ENCODE measurements at places on chromosomes 7 and 10.

DNA sequence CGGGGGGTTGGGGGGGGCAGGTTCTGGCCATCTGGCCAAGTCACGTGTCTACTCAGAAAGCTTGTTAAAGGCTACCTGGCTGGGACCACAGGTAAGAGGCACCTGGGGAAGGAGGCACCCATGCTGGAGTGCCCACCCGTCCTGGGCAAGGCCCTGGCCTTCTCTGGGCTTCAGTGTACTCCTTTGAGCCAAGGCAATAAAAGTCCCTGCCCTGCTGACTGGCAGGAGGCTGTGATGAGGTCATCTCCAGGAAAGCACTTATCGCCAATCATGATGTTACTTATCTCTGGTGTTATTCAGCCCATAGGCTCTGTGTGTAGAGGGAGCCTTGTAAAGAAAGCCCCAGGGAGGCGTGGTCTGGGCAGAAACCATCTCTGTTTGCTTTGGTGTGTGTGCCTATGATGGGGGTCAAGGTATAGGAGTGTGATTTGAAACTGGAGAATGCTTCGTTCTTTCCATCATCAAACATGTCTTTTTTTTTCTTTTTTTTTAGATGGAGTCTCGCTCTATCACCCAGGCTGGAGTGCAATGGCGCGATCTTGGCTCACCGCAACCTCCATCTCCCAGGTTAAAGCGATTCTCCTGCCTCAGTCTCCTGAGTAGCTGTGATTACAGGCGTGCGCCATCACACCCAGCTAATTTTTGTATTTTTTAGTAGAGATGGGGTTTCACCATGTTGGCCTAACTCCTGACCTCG lies 2.5 kb upstream of the CLDN4 start:
- no peak for DNase-seq

DNA sequence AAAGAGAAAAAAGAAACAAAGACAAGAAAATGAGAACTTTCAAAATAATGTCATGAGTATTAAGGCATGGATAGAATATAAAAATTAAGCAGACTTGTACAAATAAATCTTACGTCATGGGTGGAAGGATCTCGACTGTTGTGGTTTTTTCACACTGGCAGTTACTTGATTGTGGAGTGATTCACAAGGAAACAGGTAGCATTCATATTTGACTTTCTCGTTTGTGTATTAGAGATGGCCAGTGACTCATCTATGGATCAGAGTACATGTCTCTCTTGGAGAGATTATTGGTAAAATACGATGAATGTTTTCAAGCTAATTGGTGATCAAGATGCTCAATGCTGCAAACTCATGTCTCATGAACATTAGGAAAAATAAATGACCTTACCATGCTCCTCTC lies 564.3 kb downstream of the GATA3 start:
- no peak for DNase-seq

- DNase-seq = no peak
Measured at GRCh38 chr10:77077316-77077945, 560.2 kb downstream of the KCNMA1 start.

DNA sequence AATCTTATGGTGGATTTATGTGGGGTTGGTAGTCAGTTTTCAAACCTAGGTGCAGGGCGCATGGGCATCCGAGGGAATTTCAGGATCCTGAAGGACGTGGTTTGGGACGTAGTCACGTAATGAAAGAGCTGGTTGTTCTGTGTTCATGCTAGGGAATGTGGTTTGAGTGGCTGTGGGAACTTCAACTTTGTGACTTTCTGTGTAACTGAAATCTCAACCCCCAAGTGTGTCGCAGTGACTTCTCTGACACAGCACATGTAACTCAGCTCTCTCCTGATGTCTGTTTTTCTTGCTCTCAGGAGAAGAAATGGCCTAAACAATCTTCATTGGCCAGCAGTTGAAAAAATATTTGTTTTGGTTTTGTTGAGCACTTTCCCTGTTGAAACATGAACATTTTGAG lies 199.0 kb downstream of the PTEN start:
- DNase-seq = no peak

DNA sequence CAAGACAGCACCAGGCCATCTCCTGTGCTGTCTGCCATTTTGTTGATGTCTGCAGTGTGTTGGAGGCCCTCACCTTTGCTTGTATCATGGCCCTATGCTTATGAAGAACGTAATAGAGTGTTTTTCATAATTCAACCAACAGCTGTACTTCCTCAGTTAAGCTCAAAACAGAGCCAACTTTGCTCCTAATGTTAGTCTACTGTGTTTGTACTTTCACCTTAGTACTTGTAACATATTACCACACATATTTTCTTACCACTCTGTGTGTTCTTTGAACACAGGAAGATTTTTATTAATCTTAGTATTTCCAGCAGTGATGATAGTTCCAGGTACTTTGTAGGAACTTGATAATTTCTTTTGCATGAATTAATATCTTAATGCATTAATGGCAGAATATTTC lies 5.9 kb downstream of the ZNF33A start:
- DNase-seq = no peak

- no peak for DNase-seq
Measured at GRCh38 chr10:59037018-59037389, 139.4 kb upstream of the PHYHIPL start.

DNA sequence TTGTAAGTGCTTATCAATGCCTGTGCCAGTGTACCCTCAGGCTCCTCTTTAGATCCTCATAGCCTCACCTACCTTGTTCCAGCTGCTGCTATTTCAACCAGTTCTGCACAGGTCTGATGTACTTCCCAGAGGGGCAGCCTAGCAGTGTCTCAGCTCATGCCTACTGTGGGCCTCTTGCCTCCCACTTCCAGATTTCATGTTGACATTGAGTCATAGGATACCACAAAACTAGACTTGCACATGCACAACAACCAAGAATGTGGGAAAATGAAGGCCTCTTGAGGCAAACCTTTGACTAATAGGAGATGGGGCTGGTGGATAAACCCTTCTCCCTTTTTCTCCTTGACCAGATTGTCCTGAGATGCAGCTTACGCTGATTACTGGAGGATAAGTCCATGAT lies 31.0 kb downstream of the PON3 start:
- no peak for DNase-seq

DNA sequence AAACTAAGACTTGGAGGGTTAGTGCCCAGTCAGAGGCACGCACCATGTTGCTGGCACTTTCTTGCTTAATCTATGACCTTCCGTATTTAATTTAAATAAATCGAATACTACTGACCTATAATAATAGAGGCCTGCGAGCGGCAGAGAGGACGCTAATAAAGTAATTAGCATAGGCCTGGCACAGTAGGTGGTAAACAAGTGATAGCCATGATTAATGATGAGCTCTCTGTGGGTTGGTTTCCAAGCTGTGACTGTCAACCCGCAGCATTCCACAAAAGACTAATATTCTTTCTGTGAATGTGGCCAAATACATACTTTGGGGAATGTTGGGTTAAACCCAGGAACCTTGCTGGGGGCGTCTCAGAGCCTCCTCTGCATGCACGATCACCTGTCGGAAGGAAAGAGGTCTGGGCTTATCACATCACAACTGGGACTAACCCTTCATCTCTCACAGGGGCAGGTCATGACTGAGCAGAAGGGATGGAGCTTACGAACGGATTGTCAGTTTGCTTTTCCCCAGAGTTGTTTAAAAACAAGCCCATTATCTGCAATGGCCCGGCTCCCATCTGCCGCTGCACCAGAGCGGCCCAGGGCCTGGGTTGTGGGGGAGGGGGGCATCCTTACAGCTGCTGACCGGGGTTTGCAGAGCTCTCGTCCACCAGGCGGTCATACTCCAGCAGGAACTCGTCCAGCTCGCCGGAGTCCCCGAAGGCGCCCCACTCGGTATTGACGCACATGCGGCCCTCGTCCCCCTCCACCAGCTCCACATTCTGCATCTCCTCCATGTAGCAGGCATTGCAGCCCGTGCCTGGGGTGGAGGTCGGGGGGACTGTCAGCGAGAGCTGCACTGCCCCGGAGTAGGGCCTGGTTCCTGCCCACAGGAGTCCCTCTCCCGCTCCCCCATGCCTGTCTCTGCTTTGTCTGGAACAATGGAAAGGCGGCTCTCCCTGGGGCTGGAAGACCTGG lies 6.2 kb upstream of the MYL7 start:
- DNase-seq = no peak

DNA sequence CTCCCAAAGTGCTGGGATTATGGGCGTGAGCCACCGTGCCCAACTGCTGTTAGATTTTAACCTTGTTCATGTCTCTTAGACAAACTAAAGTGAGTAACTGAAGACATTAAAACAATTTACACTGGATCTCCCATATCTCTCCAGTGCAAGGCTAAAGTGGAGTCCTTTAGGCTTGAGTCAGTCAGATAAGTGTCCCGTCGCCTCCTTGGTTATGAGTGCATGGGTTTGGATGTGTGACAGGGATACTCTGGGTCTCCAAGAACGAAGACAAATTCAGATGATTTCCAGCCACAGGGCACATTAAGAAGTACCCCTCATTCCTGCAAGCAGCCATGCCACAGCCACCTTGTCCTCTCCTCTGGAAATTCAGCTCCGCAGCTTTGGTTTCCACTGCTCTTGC lies 66.1 kb upstream of the PDZD8 start:
- no peak for DNase-seq

GRCh38 chr7:134016223-134016941 lies 110.8 kb upstream of the LRGUK start:
- no peak for DNase-seq

GRCh38 chr10:16867990-16868389 lies 50.8 kb upstream of the RSU1 start:
- DNase-seq = no peak

DNA sequence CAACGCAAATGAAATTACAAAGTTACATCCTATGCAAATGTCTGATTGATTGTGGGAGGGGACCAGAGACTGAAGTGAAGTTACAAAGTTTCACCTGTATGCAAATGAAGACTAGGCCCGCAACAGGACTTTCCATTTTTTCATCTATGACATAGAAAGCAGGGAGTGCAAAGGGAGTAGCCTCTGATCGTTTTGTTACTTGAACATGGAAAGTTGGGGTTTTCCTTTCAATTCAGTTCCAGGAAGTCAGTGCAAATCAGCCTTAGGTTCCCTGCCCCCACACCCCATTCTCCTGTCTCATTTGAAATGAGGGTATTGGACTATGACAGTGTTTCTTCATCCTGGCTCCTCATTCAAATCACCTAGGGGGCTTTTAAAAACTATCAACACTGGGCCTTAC lies 96.9 kb upstream of the HABP2 start:
- no peak for DNase-seq

GRCh38 chr7:41487229-41487940 lies 215.5 kb downstream of the INHBA start:
- no peak for DNase-seq

DNA sequence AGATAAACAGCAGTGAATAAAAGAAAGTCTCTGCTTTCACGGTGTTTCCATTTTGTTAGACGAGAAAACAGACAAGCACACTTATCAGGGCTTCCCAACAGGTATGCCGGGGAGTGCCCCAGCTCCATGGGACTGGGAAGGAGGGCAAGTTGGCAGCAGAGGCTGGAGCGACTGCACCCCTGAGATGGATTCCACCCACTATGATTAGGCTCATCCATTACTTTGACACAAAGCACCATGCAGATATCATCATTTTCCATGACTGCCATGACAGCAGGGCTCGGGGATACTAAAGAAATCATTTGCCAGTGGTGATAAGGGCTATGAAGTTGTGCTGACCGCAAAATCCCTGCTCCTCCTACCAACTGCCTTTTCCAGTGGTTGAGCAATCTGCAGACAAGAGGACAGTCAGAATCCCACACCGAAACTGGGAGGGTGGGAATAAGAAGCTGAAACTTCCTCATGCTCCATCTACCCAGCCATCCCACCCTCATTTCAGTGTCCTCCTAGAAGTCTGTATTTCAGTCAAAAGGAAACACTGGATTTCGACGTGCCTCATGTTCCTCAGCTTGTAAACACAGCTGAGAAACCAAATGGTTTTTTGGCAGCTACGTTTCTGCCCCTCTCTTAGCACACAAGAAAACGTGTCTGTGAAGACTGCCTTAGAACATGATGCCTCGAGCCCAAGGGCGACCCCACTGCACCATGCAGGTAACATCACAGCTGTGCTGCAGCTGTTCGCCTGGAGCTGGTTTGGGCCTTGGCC lies 15.5 kb downstream of the CREB3L2 start:
- no peak for DNase-seq

DNA sequence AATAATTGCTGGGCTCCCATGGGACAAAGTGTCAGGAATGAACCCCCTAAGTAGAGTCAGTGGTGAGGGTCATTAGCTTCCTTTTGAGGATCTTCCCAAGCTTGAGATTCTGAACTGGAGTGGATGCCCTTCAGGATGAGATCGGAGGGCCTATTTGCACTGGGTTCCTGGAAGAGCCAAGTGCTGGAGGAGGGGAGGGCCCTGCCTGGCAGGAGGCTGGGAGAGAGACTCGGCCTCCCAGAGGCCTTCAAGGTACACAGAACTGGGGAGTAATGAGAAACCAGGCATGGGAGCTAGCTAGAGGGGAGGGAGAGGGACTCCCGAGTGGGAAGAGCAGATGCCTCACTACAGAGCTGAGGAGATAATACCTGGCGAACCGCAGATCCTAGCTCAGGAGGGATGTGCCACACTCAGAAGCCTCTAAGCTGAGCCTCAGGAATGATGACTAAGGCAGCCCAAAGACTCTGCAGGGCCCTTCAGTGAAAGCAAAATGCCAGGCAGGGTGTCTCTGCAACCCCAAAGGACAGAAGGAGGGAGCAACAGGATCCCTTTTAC lies 9.4 kb downstream of the PDAP1 start:
- DNase-seq = no peak

DNA sequence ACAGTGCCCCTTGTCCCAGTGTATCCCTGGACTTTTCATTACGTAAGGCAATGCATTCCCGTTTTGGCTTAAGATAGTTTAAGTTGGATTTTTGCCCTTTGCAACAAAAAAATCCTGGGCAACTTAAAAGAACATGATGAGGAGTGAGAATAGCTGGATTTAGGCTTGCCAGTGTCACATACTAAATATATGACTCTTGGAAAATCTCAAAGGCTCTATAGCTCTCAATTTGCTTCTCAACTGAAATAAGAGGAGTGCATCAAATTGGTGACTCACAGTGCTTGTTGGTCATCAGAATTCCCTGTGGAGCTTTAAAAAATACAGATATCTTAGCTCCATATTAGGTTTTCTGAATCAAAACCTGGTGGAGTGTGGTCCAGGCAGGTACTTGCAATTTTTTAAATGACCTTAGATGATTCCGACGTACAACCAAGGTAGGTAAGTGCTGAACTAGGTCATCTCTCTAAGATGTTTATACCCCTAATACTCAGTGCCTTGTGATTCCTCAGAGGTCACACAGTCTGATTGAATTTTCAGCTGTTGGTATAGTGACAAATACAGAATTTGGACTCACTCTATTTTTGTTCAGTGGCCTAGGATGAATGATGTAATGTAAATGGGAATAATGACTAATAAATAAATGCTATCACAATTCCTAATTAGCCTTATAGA lies 33.9 kb upstream of the ORC5 start:
- DNase-seq = no peak

DNA sequence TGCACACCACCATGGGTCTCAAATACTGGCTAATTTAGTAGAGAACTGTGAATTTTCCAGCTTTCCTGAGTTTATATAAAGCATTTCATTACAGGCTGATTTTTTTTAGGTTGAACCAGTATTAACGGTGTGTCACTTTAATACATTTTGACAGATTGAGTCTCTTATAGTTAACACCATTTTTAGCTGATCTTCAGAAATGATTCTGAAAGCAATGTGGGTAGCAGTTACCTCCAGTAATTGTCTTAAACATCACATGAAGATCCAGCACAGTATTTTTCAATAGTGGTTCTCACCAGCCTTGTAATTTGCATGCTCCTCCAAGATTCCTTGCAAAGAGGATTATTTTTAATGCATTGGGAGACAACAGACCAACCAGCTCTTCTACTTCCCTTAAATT lies 693.6 kb downstream of the PHTF2 start:
- DNase-seq = no peak

Measured in activated T-cell treated with anti-CD3 and anti-CD28 coated beads for 24 hours (primary cell).